ENCODE measurements at places on chromosomes 3 and 15.

DNA sequence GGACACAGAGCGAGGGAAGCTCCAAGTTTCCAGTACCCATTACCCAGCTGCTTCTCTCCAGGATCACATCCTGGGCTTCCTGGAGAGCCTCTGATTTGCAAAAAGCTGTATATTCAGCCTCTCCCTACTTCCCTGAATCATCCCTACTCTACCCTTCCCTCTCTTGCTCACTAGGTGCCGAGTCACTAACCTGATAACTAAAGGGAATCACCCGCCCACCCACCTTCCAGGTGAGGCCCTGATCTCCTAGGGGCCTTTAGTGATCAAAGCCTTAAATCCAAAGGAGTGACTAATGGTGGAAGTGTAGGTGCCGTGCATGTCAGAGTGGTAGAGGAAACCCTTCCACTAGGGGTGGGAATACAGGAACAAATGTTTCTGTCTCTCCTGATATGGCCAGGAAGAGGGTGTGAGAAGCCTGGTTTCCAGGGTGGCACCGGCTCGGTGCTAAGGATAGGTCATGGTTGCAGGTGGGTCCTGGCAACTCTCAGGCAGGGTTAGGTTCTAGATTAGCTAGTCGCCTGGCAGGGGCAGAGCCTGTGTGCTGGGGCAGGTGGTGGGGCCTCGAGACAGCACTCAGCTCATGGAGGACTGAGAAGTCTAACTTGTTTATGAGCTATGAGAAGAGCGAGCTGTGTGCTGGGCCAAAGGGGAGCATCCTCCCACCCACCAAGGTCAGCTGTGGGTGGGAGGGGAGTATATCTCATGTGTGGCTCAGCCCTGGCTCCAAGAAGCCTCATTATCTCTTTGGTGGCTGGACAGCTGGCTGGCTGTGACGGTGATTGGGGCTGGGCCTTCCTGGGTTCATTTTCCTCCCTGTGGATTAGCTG, 10.1 kb downstream of the SEMA7A start:
- DNase-seq, result no peak

GRCh38 chr3:71499227-71499876, 84.2 kb downstream of the FOXP1 start:
- no peak for DNase-seq

DNA sequence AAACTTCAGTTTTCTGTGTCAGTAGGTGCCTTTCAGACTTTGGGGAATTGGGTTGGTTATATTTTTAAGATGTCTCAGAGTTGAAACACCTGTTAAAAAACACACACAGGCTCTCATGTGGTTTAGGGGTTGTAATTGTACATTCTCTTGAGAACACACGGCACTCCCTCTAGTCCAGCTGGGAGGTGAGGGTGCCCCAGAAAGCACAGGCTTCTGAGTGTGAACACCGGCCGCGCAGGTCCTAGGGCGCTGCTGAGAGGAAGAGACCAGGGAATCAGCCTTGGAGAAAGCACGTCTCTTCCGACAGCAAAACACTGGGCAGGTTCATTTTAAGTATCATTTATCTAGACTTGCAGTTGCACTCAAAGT, 68.0 kb upstream of the RPL35A start:
- no peak for DNase-seq

DNA sequence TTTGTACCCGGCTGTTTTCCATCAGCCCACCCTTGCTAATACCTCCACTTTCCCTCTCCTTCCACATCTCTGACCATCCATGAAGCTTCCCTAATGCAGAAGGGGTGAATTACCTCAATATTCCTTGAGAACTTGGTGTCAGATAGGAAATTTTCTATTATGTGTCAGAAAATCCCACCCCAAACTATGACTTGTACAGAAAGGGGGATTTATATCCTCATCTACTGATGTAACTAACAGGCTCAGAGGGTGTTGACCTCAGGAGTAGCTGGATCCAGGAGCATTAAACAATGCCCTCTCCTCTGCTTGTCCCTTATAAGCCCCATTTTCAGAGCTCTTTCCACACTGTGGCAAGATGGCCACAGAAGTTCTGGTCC, 242.8 kb upstream of the TLE3 start:
- DNase-seq, result no peak

- no peak for DNase-seq
These were observed 7.4 kb downstream of the TBC1D23 start for GRCh38 chr3:100268156-100268555.

GRCh38 chr15:45439521-45440260, 61.3 kb upstream of the GATM start:
- no peak for DNase-seq

GRCh38 chr15:78232951-78233350, 1.4 kb downstream of the ACSBG1 start:
- DNase-seq, result no peak

- DNase-seq, result no peak
These were observed 2.7 kb downstream of the FOXP1 start for GRCh38 chr3:71580636-71581456.

- DNase-seq, result no peak
These were observed 94.7 kb upstream of the TUSC7 start for GRCh38 chr3:116614795-116615362.

GRCh38 chr3:77038468-77038929, 1.4 kb upstream of the ROBO2 start:
- DNase-seq, result peak; percentile 71

- DNase-seq, result no peak
These were observed 266.3 kb downstream of the XXYLT1 start for GRCh38 chr3:195004512-195005250.

- DNase-seq, result no peak
These were observed 279.7 kb upstream of the GOLGA6L4 start for GRCh38 chr15:83955806-83956265.

GRCh38 chr3:31713816-31714215, 181.1 kb downstream of the STT3B start:
- DNase-seq, result no peak

GRCh38 chr3:51942603-51943450, 664 bp downstream of the PARP3 start:
- no peak for DNase-seq

DNA sequence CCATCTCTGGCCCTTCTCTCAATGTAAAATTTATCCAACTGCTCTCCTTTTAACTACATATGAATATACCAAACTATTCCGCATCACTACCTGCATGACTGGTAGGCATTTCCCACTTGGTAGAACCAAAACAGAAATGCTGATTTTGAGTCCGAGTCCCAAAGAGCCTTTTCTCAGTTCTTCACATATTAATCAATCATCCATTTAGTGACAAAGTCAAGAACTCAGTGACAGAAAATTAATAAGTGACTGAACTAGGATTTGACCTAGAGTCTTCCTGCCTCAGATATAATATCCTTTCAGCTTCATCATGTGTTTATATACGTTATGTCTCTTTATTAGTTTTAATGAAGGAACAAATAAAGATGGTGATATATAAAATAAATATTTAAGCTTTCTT, 700.6 kb upstream of the GOLIM4 start:
- no peak for DNase-seq

DNA sequence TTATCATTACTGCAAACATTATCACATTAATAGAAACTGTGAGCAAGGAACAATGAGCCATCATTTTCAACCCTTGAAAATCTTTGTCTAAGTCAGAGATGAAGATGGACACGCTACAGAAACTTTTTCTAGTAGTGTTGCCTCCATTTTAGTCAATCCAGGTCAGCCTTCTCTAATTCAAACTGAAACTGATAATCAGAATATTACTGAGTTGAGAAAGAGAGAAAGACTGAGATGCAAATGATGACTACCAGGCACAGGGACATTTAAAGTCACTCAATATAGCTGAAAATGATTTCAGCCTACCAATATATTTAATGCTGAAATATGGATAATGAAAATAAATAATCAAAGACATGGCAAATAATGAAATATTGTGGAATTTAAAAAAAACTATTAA, 261.4 kb downstream of the GBE1 start:
- no peak for DNase-seq

- no peak for DNase-seq
These were observed 21.7 kb downstream of the RPLP1 start for GRCh38 chr15:69474291-69474690.

DNA sequence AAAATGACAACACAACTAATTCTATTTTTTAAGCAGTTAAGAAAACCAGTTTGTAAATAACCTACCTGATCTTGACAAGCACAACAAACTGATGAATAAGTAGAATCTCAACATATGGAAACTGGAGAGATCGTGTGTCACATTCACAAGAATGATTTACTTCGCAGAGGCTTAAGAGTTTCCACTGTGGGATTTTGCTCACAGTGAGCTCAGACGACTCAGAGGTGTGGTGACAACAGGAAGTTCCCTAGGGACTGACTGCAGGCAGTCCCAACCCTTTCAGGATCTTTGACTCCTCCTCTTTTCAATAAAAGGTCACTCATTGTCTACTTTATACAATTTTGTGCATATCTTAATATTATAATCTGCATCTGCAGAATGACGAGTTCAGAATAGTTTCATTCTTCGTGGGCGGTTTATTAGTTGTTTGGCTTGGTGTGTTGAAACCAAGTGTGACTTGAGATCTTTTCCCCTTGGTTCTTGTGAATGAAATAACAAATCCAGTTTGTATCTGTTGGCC, at the start of gene LIPH:
Gene LIPH (minus strand): TSS at position 231 of the 520 bp plus-strand sequence. CDS start 117 bp downstream, at position 114.
- no peak for DNase-seq

- DNase-seq, result no peak
These were observed 58.4 kb upstream of the MINAR1 start for GRCh38 chr15:79373728-79374127.

GRCh38 chr3:12229896-12230295, 59.0 kb upstream of the PPARG start:
- DNase-seq, result no peak

GRCh38 chr3:100891033-100891432, 102.2 kb downstream of the ABI3BP start:
- no peak for DNase-seq

DNA sequence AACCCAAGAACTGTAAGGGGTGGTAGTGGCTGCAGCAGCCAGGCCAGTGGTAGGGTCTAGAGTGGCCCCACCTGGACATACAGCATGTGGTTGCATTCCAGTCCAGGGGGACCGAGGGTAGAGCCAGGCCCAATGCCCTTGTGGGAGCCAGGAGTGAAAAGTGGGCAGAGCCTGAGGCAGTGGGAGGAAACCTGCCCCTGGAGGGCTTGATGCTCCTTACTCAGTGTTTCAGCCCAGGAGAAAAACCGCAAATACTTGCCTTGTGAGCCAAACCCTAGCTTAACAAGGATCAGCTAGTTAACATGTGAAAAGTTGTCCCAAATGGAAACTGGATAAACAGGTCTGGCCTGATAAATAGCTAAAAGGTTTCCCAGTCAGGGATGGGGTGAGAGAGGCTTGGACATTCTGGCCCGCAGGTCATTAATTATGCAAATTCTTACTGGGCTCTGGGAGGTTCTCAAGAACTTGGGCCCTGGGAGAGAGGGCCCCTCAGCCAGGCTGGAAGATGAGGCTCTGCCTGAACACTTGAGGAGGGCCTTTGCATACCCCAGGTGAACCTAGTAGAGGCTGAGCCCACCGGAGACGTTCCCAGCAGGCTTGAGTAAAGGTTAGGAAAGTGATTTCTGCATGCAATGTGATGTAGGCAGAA, 222.1 kb downstream of the THSD4 start:
- DNase-seq, result no peak

GRCh38 chr3:176632925-176633324, 564.4 kb downstream of the TBL1XR1 start:
- DNase-seq, result no peak

- no peak for DNase-seq
These were observed 361.4 kb downstream of the VGLL3 start for GRCh38 chr3:86629511-86629910.

DNA sequence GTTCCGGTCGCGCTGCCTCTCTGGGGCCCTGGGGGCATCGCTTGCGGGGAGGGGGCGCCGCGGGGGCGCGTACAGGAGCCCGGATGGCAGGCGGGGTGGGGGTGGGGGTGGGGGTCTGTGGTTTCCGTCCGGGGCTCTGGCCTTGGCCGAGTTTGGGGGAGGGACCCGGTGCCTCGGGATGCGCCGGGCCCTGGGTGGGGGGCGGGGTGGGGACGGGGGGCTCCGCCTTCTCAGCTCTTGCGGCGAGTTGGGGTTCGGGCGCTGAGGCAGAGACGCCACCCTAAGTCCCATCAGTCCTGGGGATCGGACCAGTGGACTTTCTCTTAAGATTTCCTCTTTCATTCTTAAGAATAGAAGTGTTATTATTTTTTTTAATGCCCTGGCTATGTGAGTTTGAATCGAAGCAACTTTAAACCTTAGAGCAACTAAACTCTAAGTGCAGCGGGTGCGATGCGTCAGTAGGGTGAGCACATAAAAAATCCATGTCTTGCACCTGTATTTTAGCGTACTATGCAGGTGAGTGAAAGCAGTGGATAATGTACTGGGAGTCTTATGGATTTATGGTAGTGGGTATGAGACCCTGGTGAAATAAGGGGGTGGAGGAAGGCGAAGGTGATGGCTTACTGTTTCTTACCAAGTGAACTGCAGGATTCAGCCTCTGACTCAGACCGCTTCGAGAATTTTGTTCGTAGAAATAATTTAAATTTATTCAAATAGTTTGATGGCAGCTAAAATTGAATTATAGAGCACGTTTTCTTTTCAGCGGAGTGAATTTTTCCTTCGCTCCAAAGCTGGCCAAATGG, 762 bp downstream of the CTNNB1 start:
- no peak for DNase-seq

GRCh38 chr3:25775936-25776335, 7.3 kb downstream of the NGLY1 start:
- DNase-seq, result no peak

DNA sequence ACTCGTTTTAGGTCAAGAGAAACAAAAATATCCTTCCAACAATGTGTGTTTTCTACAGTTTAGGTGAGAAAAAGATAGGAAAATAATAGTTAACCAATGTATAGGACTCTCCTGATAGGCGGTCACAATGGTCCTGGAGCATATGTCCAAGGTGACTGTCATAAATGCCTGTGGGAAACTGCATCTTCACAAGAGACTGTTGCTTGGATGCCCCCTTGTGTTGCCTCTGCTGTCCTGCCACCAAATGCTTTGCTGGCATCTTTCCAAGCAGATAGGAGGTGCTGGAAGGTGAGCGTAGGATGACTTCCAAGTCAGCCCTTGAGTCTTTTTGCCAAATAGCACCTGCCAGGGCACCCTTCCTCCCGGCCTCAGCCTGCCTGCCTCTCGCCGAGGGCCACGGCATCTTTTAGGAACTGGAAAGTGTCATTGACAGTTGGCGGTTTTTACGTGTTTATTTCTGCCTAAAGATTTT, 24.1 kb upstream of the SACM1L start:
- no peak for DNase-seq

DNA sequence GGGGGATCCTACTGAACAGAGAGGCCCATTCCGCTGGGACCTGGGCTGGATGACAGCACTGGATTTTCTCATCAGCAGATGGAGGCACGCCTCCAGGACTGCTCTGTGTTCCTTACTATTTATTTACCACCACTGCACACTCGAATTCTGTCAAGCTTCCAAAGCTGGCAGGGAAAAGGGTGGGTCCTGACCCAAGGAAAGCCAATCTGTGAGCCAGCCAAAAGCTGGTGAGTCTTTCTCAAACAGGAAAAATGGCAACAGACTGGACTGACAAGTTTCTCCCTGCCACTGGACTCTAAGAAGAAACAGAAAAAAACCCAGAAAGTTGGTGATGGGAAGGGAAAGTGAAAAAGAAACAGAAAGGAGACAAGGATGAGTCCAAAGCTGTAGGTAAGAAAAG, 37.8 kb downstream of the CD47 start:
- no peak for DNase-seq
